ENCODE measurements at places on chromosomes 1 and 21.

GRCh38 chr1:24392982-24393650 is 20.5 kb downstream of the STPG1 start:
- H3K4me1 ChIP-seq = peaks cover 21% of the 10 kb centered on the region
- H3K4me3 ChIP-seq = no peak overlapping the region
- H3K36me3 ChIP-seq = peaks cover 6% of the 10 kb centered on the region
- no peak for DNase-seq
- peak overlapping the region; percentile 98 for H3K27ac ChIP-seq
- no peaks in the 10 kb centered on the region for H3K27me3 ChIP-seq

- H3K27ac ChIP-seq = no peak overlapping the region
- H3K27me3 ChIP-seq = no peaks in the 10 kb centered on the region
- H3K4me3 ChIP-seq = no peak overlapping the region
- H3K4me1 ChIP-seq = no peaks in the 10 kb centered on the region
Observed at GRCh38 chr1:187842406-187843165, 1013.8 kb downstream of the PLA2G4A start.

GRCh38 chr1:4652631-4653327 is 1.6 kb upstream of the AJAP1 start:
- peaks cover 27% of the 10 kb centered on the region for H3K27me3 ChIP-seq
- no peaks in the 10 kb centered on the region for H3K4me1 ChIP-seq
- no peak overlapping the region for H3K27ac ChIP-seq
- H3K36me3 ChIP-seq = no peaks in the 10 kb centered on the region

DNA sequence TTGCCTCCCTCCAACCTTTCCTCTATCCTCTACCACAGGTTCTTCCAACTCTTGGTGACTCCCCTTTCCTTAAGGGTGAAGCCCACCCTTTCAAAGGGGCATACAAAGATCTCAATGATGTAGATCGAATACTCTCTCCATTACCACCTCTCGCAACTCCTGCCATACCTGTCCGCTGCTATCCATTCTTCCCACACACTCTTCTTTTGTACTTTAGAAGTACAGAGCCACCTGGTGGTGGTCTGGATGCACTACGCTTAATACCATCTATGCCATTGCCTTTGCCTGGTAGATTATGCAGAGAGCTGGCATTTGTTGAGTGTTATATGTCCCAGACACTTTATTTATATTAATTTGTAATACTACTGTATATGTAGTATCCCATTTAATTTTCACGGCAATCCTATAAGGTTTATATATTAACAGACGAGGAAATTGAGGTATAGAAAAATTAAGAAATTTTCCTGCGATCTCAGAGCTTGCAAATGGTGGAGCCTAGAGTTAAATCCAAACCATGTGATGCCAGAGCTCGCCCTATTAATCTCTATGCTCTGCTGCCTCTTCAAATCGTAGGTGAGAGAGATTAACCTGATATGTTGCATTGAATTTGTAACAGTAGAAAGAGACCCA is 22.9 kb downstream of the TSHB start:
- DNase-seq = peak; percentile 60
- H3K36me3 ChIP-seq = peaks cover 9% of the 10 kb centered on the region
- H3K4me3 ChIP-seq = no peak overlapping the region
- H3K27me3 ChIP-seq = no peaks in the 10 kb centered on the region
- H3K4me1 ChIP-seq = no peaks in the 10 kb centered on the region

GRCh38 chr1:180975551-180975950 is 47.1 kb downstream of the STX6 start:
- H3K4me1 ChIP-seq = peaks cover 18% of the 10 kb centered on the region
- DNase-seq = no peak
- peak overlapping the region; percentile 5 for H3K4me3 ChIP-seq
- no peak overlapping the region for H3K27ac ChIP-seq

GRCh38 chr1:17329610-17330009 is 21.6 kb downstream of the PADI4 start:
- H3K27me3 ChIP-seq = peaks cover 45% of the 10 kb centered on the region
- H3K27ac ChIP-seq = no peak overlapping the region
- H3K4me1 ChIP-seq = no peaks in the 10 kb centered on the region
- no peak overlapping the region for H3K4me3 ChIP-seq
- DNase-seq = no peak

DNA sequence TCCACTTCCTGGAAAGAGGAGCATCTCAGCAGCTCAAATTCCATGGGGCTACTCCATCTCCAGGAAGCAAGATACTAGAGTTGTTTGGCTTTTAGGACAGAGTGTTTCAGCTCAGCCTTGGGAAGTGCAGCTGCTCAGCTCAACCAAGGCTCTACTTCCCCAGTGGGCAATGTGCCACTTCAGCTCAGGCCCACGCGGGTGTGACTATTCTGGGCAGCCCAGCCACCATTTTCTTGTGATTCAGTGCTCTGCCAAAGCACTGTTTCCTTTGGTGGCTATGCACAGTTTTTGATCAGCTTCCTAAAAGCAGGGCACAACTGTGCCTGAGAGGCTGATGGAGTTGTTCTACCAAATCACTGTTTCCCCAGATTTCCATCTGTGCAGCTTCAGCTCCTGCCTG is 1104.9 kb upstream of the TMPRSS15 start:
- DNase-seq = no peak
- H3K4me3 ChIP-seq = no peak overlapping the region
- H3K27me3 ChIP-seq = no peaks in the 10 kb centered on the region
- no peak overlapping the region for H3K27ac ChIP-seq
- H3K4me1 ChIP-seq = no peaks in the 10 kb centered on the region

GRCh38 chr1:154490317-154490716 is 11.7 kb upstream of the TDRD10 start:
- no peaks in the 10 kb centered on the region for H3K36me3 ChIP-seq
- no peak for DNase-seq
- peak overlapping the region; percentile 49 for H3K27ac ChIP-seq
- H3K27me3 ChIP-seq = no peaks in the 10 kb centered on the region
- H3K4me1 ChIP-seq = peaks cover 10% of the 10 kb centered on the region

GRCh38 chr1:178810585-178810984 is 60.3 kb downstream of the ANGPTL1 start:
- H3K27ac ChIP-seq = no peak overlapping the region
- DNase-seq = no peak
- no peaks in the 10 kb centered on the region for H3K36me3 ChIP-seq

GRCh38 chr1:204979891-204980649 is 62.9 kb upstream of the CNTN2 start:
- H3K4me1 ChIP-seq = peaks cover 4% of the 10 kb centered on the region
- H3K27ac ChIP-seq = no peak overlapping the region
- H3K27me3 ChIP-seq = peaks cover 95% of the 10 kb centered on the region
- peaks cover 2% of the 10 kb centered on the region for H3K36me3 ChIP-seq

- no peak for DNase-seq
- H3K27me3 ChIP-seq = no peaks in the 10 kb centered on the region
- H3K4me3 ChIP-seq = no peak overlapping the region
Observed at GRCh38 chr1:212769459-212770167, 22.0 kb downstream of the NSL1 start.

GRCh38 chr1:156864796-156865195 is 4.1 kb downstream of the NTRK1 start:
- H3K36me3 ChIP-seq = peaks cover 3% of the 10 kb centered on the region
- no peak for DNase-seq
- H3K27me3 ChIP-seq = peaks cover 70% of the 10 kb centered on the region
- H3K27ac ChIP-seq = no peak overlapping the region
